ENCODE measurements at places on chromosomes 2 and 18.

- no peak for DNase-seq
Measured at GRCh38 chr2:37774976-37775907, 103.8 kb upstream of the CDC42EP3 start.

DNA sequence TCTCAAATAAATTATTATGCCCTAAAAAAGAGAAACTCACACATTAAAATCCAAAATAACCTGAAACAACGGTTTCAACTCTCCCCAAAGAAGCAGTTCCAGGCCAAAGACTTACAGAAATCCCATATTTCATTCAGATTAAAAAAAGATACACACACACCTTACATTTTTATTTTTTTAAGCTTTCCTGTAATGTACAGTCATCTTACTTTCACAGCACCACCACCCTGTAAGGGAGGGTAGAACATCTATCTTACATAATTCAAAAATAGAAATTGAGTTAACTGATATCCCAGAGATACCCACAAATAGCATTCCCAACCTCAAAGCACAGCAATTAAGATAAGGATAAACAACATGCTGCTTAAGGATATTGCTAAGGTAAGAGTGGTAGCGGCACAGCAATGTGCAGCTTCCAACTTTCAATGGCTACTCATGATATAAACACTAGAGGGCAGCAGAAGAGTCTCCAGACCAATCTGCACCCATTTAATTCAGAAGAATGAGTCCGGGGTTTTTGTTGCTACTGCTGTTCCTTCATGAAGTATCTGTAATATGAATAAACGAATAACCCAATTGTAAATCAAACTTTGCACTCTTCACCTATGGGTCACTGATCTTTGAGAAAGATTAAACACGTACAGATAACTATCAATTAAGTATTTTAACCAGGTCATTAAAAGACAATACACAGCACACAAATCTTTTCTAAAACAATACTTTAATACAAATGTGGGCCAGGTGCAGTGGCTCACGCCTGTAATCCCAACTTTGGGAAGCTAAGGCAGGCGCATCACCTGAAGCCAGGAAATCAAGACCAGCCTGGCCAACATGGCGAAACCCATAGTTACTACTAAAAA lies 11.3 kb downstream of the GFPT1 start:
- no peak for DNase-seq

DNA sequence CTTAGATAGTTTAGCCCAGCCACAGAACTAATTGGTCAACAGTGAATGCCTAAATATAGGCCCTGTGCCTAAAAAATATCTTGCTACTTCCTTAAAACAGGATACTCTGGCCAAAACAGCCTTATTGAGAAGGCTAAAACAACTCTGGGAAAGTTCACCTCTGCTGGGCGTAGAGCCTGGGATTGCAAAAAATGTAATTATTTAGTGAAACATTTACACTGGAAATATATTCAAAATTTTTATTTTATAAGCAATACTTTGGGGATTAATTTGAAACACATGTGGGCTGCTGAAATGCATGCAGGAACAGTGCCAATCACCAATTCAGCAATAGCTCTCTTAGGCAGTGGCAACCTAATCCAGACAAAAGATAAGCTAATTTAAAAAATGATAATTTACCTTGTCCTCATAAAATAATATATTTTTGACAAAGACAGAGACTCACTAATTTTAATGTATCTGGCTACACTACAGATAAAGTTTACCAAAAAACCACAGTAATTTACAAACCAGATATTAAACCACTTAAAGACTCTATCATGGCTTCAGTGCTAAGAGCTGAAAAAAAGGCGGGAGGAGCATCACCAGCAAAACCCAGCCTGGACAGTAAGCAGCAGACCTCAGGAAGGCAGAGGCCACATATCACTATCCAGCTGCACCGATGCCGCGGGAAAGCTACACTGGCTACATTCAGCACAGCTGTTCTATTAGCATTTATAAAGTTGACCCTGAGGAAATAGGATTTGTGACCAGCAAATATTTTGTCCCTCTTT lies 18.5 kb downstream of the TRAK2 start:
- DNase-seq: no peak

GRCh38 chr2:7930800-7931635 lies 750.8 kb upstream of the ID2 start:
- no peak for DNase-seq

- DNase-seq: no peak
Measured at GRCh38 chr2:189865826-189866225, 81.6 kb downstream of the PMS1 start.

DNA sequence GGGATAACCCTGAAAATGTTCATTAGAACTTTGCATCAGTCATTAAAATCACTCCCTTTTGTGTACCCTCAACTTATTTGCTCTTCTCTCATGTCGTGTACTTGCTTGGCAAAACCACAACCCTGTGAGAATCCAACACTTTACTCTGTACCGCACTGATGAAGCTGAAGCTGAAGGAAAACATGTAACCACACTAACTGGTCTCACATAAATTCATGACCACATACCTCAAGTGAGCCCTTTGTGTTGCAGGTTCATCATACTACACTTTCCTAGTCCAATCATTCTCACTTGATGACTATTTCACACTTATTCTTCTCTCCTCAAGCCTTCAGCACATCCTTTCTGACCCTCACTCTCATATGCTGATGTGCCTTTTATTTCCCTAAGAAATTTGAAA lies 175.4 kb downstream of the DPP4 start:
- DNase-seq: no peak

- DNase-seq: no peak
Measured at GRCh38 chr2:15059870-15060512, 427.5 kb downstream of the LRATD1 start.

DNA sequence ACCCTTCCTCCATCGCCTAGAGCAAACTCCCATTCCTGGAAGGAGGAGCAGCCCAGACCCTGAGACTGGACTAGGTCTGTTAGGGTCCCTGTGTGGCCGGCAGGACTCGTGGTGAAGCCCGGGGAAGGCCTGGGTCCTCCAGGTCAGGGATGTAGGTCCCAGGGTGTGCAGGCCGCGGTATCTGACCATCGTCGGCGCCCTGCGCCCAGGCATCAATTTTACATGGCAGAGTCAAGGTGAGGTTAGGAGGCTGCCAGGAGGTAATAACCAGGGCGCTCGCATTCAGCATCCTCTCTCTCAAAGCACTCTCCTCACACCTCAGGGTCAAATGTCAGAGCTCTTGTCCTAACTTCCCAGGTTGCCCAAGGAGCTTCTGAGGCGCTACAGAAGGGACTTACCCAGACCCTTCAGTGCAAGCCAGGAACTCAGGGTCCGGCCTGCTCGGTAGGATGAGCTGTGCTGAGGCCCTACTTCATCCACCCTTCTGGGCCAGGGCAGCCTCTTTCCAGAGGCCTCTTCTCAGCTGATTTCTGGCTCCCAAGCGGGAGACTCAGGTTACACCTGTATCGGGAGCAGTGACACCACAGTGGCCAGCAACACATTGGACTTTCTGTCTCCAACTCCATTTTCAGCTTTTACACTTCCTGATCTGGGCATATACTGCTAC lies 628 bp downstream of the SH2D6 start:
- no peak for DNase-seq

- DNase-seq: no peak
Measured at GRCh38 chr2:71581026-71581425, 127.7 kb downstream of the DYSF start.

GRCh38 chr2:101688261-101688660 lies 9.2 kb upstream of the MAP4K4 start:
- no peak for DNase-seq

DNA sequence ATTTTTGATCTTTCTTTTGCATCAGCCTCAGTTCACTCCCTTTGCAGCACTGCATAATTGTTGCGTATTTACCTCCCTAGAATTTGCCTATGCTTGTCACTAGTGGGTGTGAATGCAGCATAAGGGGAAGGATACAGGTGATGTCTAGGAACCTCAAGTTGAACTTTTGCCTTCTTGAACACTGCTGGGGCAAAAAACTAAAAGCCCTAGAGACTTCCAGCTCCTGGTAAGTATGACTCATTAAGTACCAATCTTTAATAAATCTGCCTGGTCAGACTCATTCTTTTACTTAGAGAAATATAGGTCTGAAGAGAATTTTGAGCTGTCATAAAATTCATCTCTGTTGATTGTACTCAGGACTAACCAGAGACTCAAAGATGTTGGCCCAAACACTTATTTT lies 547.3 kb upstream of the FANCL start:
- DNase-seq: no peak

- no peak for DNase-seq
Measured at GRCh38 chr18:70513502-70514171, 224.8 kb downstream of the SOCS6 start.

DNA sequence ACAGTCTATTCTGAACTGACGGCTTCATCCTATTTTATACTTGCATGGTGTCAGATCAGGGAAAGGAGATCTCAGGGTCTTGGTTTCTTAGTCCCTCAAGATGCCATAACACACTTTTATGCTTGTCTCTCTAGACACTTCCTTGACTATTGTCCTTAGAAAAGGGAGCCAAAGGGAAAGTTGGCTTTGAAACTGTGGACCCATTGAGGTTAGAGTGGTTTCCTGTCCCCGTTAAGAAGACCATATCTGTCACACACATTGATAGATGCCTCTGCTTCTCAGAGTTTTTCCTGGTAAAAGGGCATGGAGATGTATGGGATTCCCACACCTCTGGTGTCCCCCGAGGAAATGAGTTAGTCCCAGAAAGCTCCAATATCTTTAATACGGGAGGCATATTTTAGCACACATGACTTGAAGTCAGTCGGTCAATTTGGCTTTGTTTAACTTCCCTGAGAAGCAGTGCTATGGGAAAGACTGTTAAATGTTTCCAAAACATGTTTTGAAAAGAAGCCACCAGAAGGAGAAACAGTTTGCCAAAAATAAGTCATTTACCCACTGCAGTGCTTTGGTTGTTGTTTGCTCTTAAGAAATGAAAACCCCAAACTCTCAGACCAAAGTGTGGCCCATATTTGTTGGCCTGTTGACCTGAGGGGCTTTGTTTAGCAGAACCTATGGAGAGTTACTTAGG lies 133.4 kb upstream of the CXCR4 start:
- no peak for DNase-seq

- no peak for DNase-seq
Measured at GRCh38 chr2:223768179-223768578, 69.2 kb downstream of the AP1S3 start.

- no peak for DNase-seq
Measured at GRCh38 chr2:101089942-101090799, 61.0 kb downstream of the TBC1D8 start.

DNA sequence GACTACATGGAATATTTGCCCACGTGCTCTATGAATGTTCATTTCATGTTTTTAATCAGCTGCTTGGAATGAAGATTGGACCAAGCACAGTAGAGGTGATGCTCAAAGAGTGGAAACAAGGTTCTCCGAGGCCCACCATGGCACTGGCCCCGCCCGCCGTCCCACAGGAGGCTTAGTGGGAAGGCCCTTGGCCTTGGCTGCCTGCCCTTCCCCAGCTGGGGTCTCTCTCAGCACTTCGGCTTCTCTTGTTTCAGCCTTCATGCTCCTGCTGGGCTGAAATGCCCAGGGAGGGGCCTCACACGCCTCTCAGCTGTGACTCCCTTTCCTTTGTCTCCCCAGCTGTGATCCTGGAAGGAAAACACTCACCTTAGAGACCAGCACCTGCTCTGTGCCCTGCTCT lies 833.2 kb downstream of the GALR1 start:
- no peak for DNase-seq

- DNase-seq: no peak
Measured at GRCh38 chr2:133421516-133422324, 146.5 kb downstream of the NCKAP5 start.

GRCh38 chr2:207670887-207671286 lies 40.6 kb upstream of the CCNYL1 start:
- DNase-seq: no peak

DNA sequence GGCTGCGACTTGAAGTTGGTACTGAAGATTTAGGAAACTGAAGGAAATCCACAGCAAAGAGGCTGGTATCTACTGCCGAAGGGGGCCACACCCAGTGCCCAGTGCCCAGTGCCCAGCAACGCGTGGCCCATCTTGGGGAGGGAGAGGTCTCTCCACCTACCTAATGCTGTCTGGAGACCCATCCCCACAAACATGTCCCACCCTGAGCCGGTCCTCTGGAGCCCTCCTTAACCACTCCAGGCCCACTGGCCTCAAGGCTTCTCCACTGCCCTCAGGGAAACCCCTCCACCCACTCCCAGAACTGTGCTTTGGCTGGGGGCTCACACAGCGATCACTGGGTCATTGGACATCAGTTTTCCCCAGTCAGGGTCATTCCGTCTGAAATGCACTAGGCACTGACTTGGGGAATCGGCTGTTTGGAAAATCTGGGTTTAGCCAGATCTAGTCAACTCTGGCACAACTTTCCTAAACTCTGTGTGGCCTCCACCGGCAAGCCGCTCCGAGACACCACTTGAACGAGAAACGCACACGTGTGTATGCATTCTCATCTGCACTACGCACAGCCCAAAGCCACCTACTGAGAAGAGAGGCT lies 20.1 kb downstream of the GPR55 start:
- DNase-seq: no peak

DNA sequence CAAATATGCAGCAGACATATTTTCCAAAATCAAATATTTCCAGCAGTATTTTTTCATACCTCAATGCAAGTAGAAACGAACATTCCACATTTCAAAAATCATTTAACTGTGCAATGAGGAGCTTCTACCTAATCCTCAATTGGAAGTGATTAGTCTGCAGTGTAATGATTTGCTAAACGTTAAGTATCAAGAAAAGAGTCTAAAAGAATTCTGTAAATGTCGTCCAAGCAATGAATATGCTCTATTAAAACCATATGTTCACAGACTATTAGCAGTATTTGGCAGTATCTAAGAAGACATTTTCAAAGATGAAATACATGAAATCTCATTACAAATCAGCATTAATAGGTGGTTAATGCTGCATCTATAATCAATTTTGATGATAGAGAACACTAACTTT lies 15.9 kb downstream of the DYM start:
- DNase-seq: no peak

DNA sequence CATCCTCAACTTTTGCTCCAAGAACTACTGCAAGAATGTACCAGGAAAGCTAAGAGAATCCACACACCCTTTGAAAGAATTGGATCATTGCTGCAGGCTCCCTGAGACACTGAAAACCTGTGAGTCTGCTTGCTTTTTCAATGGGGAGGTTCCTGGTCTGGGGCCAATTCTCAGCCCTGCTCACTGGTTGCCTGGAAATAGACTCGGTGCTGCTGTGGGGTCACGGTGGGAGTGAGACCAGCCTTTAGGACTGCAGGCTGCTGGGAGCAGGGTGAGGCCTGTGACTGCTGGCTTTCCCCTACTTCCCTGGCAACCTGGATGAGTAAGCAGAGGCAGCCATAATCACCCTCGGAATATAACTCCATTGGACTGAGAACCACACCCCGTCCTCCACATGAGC lies 569.3 kb downstream of the DPP10 start:
- no peak for DNase-seq

- DNase-seq: no peak
Measured at GRCh38 chr2:207157162-207157481, 8.6 kb downstream of the KLF7 start.

GRCh38 chr2:241413929-241414580 lies 58.0 kb downstream of the FARP2 start:
- no peak for DNase-seq
